Lower lobe of right lung (tissue), 2 donors: ENCODE measurements at places on chromosomes 2 and 18.
A peak's percentile ranks its signal among the peaks of the same experiment; 100 is the strongest.

GRCh38 chr2:48767330-48767729 is 11.8 kb upstream of the LHCGR start:
- no peak for DNase-seq

GRCh38 chr18:71998547-71999097 is 545.5 kb downstream of the CBLN2 start:
- DNase-seq: no peak

DNA sequence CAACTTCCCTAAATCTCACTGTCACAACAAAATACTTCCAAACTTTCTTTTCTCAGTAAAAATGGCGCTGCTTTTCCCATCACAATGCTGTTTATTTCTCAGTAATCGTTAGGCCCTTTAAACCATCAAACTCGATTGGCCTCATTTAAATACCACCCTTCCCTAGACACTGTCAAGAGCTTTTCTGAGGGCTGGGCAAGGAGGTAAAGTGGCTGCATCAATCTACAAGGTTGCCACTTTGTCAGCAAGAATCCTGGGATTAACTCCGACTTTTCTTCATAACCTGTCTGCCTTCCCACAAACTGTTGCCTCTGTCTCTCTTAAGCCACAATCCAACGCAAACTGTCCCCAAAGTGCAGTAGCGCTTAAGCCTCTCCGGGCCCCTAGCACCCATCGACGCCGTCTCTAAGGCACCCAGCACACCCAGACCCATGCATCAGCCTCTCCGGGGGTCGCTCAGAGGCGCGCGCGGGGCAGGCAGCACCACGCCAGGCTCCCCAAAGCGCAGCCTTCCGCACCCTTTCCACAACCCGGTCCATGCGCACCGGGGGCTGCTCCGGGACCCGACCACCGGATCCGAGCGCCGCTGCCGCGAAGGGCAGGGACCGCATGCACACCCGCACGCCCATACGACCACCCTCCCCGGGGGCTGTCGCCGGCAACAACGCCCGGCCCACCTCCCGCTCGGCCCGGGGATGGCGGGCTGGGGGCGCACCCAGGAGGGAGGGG is 683 bp downstream of the MBOAT2 start:
- peak; percentile 52 for DNase-seq

DNA sequence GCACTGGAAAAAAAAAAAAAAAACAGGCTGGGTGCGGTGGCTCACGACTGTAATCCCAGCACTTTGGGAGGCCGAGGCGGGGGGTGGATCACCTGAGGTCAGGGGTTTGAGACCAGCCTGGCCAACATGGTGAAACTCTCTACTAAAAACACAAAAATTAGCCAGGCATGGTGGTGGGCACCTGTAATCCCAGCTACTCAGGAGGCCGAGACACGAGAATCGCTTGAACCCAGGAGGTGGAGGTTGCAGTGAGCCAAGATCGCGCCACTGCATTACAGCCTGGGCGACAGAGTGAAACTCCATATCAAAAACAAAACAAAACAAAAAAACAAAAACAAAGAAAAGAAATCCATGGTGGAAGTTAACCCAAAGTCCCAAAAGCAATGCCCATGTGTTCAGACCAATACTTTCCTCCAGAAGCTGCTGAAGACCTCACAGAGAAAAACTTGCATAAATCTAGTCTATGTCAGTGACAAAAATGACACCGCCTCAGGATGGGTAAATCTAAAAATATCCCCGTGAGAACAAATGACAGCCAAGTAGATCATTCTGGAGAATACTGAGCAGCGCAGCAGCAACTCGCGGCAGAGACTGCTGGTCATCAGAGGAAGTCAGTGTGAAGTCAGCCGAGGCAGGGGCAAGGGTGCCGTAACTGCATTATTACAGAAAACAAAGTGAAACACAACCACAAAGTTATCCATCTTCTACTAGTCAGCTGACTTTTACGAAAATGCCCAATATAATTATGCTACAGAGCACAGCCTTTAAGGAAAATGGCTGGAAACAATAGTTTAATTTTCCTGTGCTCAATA is 41.0 kb downstream of the LPIN2 start:
- peak; percentile 81 for DNase-seq

DNA sequence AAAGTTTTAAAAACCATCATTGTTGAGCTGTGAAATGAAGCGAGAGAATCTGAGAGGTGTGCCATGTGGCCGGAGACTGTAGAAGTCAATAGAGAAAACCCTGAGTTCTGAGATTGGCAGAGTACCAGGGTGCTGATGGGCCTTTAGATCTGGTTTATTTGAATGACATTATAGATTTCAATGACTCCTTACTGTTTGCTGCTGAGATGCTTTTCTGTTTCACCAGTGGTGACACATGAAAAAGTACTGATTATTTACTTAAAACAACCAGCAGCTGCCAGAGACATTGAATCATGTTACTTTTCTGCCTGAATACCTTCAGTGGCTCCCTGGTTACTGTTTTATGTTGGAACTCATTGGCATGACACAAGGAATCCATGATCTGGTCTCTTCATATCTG is 602.7 kb upstream of the ZNF804A start:
- no peak for DNase-seq

DNA sequence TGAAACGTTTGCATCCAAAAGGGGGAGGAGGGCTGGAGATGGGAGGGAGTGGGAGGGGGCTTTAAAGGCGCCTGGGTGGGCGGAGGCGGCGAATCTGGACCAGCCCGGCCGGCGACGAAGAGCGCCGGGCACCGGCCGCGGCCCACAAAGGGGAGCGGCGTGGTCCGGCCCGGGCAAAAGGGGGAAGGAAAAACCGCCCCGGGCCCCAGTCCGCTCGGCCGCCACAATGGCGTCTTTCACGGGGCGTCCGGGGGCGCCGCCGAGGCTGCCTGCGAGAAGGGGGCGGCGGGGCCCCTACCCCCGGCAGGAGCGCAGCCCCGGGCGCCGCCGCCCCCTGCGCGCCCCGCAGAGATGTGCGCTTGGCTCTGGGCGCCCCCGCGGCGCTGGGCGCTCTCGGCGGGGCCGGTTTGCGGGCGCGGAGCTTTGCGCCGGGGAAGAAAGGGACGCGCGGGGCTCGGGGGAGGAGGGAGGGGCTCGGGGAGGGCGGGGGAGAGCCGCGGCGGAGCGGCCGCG is 108.1 kb upstream of the KCTD1 start:
- DNase-seq: peak; percentile 48

- DNase-seq: no peak
Observed at GRCh38 chr2:241373446-241373845, 17.4 kb downstream of the FARP2 start.

DNA sequence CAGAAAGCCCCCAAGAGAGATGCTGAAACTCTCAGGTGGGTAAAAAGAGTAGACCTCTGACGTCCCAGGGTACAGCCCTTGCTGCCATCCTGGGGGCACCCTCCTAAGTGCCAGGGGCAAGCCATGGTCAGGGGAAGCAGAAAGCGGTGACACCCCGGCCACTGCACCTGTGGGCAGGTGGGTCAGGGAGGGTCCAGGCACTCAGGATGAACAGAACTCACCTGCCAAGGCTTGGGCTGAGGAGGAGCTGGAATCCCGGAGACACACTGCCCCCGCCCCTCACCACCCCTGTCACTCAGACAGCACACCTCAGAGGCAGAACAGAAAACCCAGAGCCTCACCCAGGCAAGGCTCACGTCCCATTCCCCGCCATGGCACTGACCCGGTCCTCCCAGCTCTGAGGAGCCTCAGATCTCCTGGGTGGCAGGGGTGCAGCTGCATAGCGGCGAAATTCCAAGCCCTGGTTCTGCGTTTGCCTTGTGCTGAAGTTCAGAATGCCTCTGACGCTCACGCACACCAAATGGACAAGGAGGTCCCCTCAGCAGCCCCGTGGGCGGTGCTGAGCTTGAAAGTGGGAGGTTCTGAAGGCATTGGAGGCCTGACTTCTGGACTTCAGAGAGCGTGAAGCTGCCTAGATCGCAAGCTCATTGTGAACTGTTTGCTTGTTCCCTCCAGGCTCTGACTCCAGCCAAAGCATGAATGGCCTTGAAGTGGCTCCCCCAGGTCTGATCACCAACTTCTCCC is 4.3 kb downstream of the GPR17 start:
- peak; percentile 37 for DNase-seq

DNA sequence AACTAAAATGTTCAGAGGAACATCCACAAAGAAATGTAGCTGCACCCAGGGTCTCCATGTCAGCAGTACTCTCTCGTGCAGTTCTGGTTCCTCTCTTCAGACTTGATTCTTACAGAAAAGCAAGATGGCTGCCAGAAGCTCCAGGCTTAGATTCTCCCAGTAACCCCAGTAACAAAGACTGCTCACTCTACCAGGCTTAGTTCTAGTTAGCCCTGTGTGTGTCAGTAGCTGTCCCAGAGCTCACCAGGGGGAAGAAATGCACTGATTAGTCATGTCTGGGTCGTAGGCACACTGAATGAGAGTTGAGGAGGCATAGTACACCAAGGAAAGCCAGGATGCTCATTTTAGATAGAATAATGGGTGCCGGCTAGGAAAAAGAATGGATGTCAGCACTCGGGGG is 395.0 kb upstream of the NRP2 start:
- no peak for DNase-seq

DNA sequence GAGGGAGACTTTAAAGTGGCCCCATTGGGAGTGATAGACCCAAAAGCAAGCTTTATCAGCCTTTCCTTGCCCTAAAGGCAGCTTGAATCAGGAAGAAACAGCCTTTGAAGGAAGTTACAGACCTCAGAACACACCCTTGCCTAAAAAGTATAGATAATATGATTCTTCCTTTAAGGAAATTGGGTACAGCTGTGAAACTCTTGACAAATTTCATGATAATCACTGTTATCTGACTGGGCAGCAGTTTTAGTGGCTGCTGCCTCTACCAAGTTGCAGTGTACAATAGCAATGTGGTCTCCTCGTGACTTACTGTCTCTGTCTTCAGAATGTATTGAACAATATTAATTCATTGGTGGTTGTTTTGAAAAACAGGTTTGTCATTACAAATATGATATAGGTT is 16.7 kb downstream of the HOXD1 start:
- DNase-seq: no peak

GRCh38 chr18:26519114-26519513 is 29.2 kb downstream of the KCTD1 start:
- no peak for DNase-seq
